ENCODE measurements at places on chromosomes 3 and 15.

DNA sequence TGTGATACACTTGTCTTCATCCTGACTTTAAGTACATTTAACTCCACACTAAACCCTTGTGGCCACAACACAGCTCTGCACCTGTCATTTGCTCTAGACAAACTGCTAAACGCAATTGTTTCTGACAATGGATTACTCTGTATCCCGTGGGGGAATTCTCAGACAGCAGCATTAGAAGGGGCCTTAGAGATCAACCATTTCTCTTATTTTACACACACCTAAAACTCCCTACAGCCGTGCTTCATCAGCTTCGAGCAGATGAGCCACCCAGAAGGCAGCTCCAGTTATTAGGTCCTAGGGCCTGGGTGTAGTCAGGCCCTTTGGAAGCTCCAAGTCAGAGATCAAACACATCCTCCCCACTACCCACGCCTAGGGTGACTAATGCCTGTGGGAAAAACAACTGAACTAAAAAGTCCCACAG, 1.3 kb upstream of the IL12A start:
- DNase-seq: no peak

- DNase-seq: no peak
Observed at GRCh38 chr3:152964911-152965609, 130.1 kb downstream of the P2RY1 start.

DNA sequence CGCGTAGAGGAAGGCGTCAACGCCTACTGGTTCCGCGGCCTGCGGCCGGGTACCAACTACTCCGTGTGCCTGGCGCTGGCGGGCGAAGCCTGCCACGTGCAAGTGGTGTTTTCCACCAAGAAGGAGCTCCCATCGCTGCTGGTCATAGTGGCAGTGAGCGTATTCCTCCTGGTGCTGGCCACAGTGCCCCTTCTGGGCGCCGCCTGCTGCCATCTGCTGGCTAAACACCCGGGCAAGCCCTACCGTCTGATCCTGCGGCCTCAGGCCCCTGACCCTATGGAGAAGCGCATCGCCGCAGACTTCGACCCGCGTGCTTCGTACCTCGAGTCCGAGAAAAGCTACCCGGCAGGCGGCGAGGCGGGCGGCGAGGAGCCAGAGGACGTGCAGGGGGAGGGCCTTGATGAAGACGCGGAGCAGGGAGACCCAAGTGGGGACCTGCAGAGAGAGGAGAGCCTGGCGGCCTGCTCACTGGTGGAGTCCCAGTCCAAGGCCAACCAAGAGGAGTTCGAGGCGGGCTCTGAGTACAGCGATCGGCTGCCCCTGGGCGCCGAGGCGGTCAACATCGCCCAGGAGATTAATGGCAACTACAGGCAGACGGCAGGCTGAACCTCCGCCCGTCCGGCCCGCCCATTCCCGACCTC, 4.1 kb downstream of the ISLR2 start:
- DNase-seq: no peak

GRCh38 chr3:171606151-171606751, 146.0 kb upstream of the TNIK start:
- no peak for DNase-seq

- no peak for DNase-seq
Observed at GRCh38 chr3:72558001-72558400, 290.2 kb downstream of the SHQ1 start.
